ENCODE measurements at places on chromosomes 12 and 14.

DNA sequence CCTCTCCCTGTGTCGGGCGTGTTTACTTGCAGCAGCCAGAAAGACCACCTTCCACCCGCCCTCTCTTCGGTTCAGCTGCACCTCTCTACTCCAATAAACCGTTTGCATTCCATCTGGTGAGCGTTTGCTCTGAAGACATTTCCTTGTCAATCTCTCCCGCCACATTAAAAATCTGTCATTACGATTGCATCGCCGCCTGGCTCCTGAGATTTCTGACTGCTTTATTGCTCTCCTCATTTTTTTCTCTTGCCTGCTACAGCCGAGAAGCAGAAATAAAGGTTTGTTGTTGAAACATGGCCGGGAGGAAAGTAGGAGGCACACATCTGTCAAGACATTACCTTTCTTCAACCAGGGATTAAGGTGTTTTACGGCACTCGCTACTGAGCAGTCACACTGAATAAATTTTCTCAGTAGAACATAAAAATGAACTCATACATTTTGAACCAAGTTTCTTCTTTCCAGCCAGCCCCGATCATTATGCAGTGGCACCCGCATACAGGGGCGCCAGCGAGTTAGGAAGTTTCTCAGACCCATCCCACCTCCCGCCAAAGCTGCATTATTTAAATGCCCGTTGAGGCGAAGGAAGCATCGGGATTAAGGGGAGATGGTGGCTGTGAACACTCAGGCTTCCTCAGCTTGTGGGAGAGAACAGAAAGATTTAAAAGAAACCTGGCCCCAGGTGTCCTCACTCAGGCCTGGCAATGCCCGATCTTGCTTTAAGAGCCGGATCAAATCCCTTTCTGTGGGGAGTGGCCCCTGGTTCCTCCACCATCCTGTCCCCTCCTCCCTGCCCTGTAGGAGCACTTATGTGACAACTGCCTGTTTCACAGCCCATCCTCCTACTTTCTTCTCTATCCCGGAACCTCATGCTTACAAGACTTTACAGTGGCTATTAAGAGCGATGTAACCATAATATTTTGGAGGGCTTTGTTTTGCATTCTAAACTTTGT lies 1108.9 kb downstream of the BCL11B start:
- no peak for DNase-seq

GRCh38 chr14:65228436-65228835 lies 126.1 kb upstream of the MAX start:
- peak; percentile 31 for DNase-seq

GRCh38 chr14:75648066-75648838 lies 12.4 kb downstream of the ERG28 start:
- DNase-seq = no peak

DNA sequence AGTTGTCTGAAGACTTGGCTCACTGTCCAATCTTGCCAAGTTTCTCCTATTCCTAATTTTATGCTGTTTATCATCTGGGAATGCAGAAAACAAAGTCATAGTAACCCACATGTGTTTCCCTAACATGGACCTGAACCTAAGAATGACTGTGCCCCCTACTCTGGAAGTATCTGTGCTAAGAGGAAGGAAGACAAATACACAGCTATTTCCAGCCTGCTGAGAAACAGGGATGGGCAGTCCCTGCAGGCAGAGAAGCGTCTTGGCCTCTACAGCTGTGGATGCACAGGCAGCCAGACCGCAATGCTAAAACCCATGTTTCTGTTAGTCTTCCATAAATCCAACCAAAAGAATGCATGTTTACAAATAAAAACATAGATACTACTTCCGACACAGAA lies 56.2 kb downstream of the DUSP16 start:
- no peak for DNase-seq

GRCh38 chr12:27627123-27627852 lies 69.0 kb upstream of the REP15 start:
- peak; percentile 90 for DNase-seq
